ENCODE measurements at places on chromosomes 1 and 21. TPM values are rescaled to one million over a fixed set of nuclear protein-coding genes. Genes with fewer than 3 reads are reported as not detected.

DNA sequence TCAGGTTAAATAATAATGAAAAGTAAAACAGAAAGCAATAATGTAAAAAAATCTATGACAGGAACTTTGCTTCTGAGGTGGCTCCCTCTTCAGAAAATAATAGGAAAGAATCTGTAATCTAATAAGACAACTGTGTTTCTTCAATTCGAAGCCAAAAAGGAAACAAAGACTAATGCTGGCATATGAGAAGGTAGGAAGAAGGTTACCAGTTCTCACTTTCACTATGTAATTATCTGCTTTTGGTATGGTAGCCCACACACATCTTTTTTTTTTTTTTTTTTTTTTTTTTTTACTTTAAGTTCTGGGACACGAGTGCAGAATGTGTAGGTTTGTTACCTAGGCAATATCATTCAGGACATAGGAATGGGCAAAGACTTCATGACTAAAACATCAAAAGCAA is 47.1 kb downstream of the COP1 start:
- peaks cover 31% of the 10 kb centered on the region for H3K36me3 ChIP-seq
- no peaks in the 10 kb centered on the region for H3K27me3 ChIP-seq
- no peak overlapping the region for H3K4me3 ChIP-seq

GRCh38 chr1:113980110-113980509 is 836 bp downstream of the OLFML3 start:
- H3K4me3 ChIP-seq: no peak overlapping the region
- no peak for DNase-seq
- H3K27ac ChIP-seq: no peak overlapping the region

DNA sequence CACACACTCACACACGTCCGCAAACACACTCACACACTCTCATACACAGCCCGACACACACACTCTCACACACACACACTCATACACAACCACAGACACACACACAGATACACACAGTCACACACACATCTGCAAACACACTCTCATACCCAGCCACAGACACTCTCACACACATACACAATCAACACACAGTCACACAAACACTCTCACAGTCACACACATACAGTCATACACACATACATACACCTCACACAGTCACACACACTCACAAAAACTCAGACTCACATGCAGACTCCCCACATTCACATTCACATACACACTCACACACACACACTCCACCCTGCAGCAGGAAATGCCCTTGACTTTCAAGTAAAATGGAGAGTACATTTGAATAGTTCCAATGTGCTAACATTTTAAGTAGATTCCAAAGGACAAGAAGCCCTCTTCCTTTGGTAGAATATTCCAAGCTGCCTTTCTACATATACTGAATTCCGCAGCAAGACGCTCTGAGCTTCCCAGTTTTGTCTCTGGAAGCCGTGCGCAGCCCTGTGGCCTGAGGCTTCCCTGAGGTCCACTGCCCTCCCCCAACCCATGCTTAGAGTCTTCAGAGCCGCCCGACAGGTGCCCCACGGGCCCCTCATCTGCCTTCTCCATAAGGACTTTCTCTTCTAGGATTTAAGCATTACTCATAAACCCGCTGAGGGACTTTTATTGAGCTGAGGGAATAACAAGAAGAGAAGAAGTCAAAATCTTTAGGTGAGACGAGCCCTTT is 9.7 kb downstream of the BATF3 start:
- H3K27ac ChIP-seq: no peak overlapping the region
- peaks cover 11% of the 10 kb centered on the region for H3K4me1 ChIP-seq
- peaks cover 18% of the 10 kb centered on the region for H3K27me3 ChIP-seq
- no peaks in the 10 kb centered on the region for H3K36me3 ChIP-seq
- H3K4me3 ChIP-seq: no peak overlapping the region

- no peak overlapping the region for H3K27ac ChIP-seq
- no peaks in the 10 kb centered on the region for H3K4me1 ChIP-seq
- no peak overlapping the region for H3K4me3 ChIP-seq
- no peaks in the 10 kb centered on the region for H3K27me3 ChIP-seq
- H3K36me3 ChIP-seq: no peaks in the 10 kb centered on the region
Observed at GRCh38 chr1:163076981-163077761, 8.0 kb downstream of the RGS4 start.

Gene S100A3
- total RNA-seq: not detected

GRCh38 chr1:58454385-58454784 is 92.1 kb downstream of the OMA1 start:
- no peaks in the 10 kb centered on the region for H3K27me3 ChIP-seq
- H3K4me1 ChIP-seq: no peaks in the 10 kb centered on the region
- H3K4me3 ChIP-seq: no peak overlapping the region
- no peaks in the 10 kb centered on the region for H3K36me3 ChIP-seq

GRCh38 chr1:218456444-218456843 is 111.3 kb downstream of the TGFB2 start:
- H3K4me1 ChIP-seq: no peaks in the 10 kb centered on the region
- DNase-seq: no peak
- H3K27me3 ChIP-seq: no peaks in the 10 kb centered on the region
- H3K27ac ChIP-seq: no peak overlapping the region

DNA sequence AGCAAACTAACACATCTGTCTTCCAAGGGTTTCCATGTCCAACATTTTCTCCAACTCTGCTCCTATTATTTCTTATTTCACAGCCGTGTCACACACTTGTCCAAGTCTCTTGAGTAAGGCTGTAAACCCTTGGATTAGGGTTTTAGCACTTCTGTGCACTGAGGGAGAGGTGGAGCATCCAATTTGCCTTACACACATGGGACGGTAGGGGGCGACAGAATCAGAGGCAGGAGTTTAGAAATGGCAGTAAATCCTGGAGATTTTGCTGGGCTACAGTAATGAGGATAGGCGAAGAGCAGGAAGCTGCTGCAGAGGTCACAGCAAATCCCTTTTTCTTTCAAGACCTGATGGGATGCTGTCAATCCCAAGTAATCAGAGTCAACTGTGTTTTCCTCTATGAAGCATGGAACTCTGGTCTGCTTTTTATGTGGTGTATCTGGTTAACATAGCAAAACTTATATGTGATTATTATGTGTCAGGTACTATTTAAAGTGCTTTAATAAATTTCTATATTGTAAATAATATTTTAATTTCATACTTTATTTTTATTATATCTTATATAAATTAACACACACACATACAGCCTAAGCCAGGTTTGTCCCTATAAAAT is 15.4 kb upstream of the LCE5A start:
- DNase-seq: no peak
- no peak overlapping the region for H3K27ac ChIP-seq
- H3K27me3 ChIP-seq: peaks cover 3% of the 10 kb centered on the region
- no peak overlapping the region for H3K4me3 ChIP-seq

GRCh38 chr1:176494436-176494835 is 31.5 kb downstream of the PAPPA2 start:
- no peaks in the 10 kb centered on the region for H3K4me1 ChIP-seq
- no peak overlapping the region for H3K27ac ChIP-seq
- DNase-seq: no peak
- no peaks in the 10 kb centered on the region for H3K36me3 ChIP-seq
- no peaks in the 10 kb centered on the region for H3K27me3 ChIP-seq

Gene AIM2
- not detected for total RNA-seq

DNA sequence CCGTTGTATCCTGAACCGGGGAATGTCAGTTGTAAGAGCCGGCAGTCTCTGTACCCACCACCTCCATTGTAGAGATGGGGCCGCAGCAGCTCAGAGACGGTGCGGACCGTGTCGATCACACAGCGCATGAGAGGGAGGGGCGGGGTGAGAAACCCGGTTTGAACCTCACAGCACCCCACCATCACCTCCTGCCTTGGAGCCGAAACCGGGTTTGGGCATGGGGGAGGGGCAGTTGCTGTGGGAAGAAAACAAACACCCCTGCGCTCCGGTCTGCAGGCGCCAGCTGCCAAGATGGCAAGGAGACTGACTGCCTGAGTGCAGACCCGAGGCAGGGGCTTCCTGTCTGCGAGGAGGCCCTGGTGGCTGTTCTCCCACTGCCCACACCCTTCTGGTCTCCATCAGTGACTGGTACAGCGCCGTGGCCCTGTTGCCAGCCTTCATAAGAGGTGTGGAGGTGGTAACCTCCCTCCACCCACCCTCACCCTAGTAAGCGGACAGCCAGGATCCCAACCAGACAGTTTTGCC is 69.2 kb upstream of the SSBP3 start:
- peak; percentile 82 for DNase-seq
- H3K4me3 ChIP-seq: peak overlapping the region; percentile 27

- H3K4me1 ChIP-seq: peaks cover 51% of the 10 kb centered on the region
- H3K4me3 ChIP-seq: peak overlapping the region; percentile 96
- no peak overlapping the region for H3K27ac ChIP-seq
- H3K36me3 ChIP-seq: peaks cover 21% of the 10 kb centered on the region
Observed at GRCh38 chr1:43976045-43976444, 1.3 kb downstream of the ATP6V0B start.

Gene ARHGAP29
- not detected for total RNA-seq

- DNase-seq: no peak
- no peak overlapping the region for H3K4me3 ChIP-seq
Observed at GRCh38 chr1:198607714-198608113, 31.1 kb upstream of the PTPRC start.

- DNase-seq: no peak
- no peaks in the 10 kb centered on the region for H3K36me3 ChIP-seq
- H3K4me3 ChIP-seq: no peak overlapping the region
- H3K4me1 ChIP-seq: no peaks in the 10 kb centered on the region
Observed at GRCh38 chr1:58058323-58058722, 488.2 kb downstream of the OMA1 start.

DNA sequence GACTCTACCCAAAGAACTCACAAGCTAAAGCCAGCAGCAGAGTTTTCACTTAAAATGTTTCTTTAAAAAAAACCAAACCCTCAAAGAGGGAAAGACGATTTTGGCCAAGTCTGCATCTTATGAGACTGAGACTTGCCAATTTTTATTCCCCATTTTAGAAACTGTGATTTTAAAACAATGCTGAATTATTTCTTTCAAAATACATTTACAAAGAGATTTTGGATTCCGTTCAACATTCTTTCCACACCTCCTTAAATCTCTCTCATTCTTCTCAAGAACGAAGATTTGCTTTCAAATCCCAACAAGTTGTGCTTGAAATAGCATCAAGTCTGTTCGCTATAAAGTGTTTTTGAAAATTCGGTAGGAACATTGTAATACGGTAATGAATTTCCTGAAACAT is 133.9 kb upstream of the VANGL1 start:
- no peaks in the 10 kb centered on the region for H3K27me3 ChIP-seq
- H3K4me3 ChIP-seq: no peak overlapping the region
- H3K27ac ChIP-seq: no peak overlapping the region

DNA sequence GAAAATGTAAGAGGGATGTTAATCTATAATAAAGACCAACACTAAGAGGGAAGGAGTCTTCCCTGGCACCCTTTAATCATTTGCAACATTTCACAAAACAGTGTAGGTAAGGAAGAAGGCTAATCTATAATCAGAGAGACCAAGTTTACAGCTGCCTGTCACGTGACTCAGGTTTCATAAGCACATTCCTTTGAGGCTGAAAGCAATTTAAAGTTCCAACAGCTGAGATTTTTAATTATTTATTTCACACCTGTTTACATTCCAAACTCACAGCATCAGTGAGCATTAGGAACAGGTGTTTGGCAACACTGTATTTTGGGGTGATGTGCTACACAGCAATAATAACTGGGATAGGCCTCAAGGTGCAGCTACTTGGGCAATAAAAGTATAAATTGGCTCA is 75.7 kb upstream of the PGBD5 start:
- no peaks in the 10 kb centered on the region for H3K4me1 ChIP-seq
- DNase-seq: no peak
- no peak overlapping the region for H3K4me3 ChIP-seq
- no peak overlapping the region for H3K27ac ChIP-seq

Gene UBL4B
- total RNA-seq: not detected

- H3K36me3 ChIP-seq: no peaks in the 10 kb centered on the region
- DNase-seq: no peak
Observed at GRCh38 chr1:68955424-68955823, 458.5 kb upstream of the DEPDC1 start.

DNA sequence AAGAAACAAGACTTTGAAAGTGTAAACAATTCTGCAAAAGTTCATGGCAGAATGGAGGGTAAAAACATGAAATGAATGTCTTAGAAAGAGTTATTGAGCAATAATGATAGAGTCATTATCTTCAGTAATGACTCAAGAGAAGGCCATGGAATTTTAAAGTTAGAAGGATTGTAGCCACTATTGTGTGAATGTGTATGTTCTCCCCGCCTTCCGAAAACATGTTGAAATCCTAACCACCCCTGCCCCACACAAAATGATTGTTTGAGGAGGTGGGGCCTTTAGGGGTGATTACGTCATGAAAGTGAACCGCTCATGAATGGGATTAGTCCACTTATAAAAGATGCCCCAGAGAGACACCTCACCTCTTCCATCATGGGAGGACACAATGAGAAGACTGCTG is 93.8 kb upstream of the CCDC190 start:
- DNase-seq: no peak
- no peak overlapping the region for H3K27ac ChIP-seq
- H3K4me3 ChIP-seq: no peak overlapping the region
- H3K4me1 ChIP-seq: no peaks in the 10 kb centered on the region
- H3K36me3 ChIP-seq: no peaks in the 10 kb centered on the region
- no peaks in the 10 kb centered on the region for H3K27me3 ChIP-seq

- no peak for DNase-seq
- no peaks in the 10 kb centered on the region for H3K4me1 ChIP-seq
- H3K27ac ChIP-seq: no peak overlapping the region
- H3K36me3 ChIP-seq: no peaks in the 10 kb centered on the region
Observed at GRCh38 chr1:209948155-209948554, 10.1 kb downstream of the SYT14 start.

GRCh38 chr1:154599658-154600057 is 8.3 kb downstream of the ADAR start:
- H3K27me3 ChIP-seq: no peaks in the 10 kb centered on the region
- peaks cover 66% of the 10 kb centered on the region for H3K36me3 ChIP-seq

Gene ECM1
- 0.43 TPM for total RNA-seq

- H3K27me3 ChIP-seq: no peaks in the 10 kb centered on the region
- no peak for DNase-seq
- H3K4me3 ChIP-seq: no peak overlapping the region
- no peaks in the 10 kb centered on the region for H3K4me1 ChIP-seq
- H3K27ac ChIP-seq: no peak overlapping the region
Observed at GRCh38 chr21:18370301-18370700, 33.3 kb downstream of the TMPRSS15 start.

Gene TMCC2
- total RNA-seq: 0.93 TPM

Gene TTLL10
- 1.7 TPM for total RNA-seq

Gene KRTAP21-2
- not detected for total RNA-seq

All from natural killer cell (primary cell).